ENCODE measurements at places on chromosomes 6 and 20.

- DNase-seq: no peak
These were observed 85.1 kb downstream of the LYRM2 start for GRCh38 chr6:89553431-89553830.

DNA sequence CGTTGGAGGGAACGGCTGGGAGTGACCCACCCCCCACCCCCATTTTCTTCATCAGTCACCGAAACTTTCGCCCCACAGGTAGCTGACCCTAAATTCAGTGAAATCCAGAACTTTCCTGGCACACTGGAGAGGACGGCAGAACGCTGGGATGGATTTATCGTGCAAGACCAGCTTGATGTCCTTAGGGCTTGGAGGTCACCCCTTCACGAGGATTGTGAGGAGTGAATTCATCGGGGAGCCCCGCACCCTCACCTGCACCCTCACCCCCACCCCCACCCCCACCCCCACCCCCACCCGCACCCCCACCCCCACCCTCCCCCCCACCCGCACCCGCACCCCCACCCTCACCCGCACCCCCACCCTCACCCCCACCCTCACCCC is 13.3 kb upstream of the TCFL5 start:
- DNase-seq: no peak

DNA sequence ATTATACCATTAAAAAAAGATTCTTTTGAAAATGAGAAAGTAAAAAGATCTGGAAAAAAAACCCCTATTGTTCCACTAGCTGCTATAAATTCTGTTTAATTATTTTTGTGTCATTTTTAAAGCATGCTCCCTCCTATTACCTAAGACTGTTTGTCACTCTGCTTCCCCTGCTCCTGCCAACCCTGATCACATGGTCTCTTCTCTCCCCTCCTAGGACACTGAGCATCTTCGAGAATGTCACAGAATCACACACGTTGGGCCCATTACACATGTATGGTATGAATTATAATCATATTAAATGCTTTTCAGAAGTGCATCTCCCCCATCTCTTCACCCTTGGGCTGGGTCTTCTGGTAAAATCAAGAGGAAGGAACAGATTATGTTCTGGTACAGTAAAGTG is 6.2 kb downstream of the SNAP91 start:
- no peak for DNase-seq

DNA sequence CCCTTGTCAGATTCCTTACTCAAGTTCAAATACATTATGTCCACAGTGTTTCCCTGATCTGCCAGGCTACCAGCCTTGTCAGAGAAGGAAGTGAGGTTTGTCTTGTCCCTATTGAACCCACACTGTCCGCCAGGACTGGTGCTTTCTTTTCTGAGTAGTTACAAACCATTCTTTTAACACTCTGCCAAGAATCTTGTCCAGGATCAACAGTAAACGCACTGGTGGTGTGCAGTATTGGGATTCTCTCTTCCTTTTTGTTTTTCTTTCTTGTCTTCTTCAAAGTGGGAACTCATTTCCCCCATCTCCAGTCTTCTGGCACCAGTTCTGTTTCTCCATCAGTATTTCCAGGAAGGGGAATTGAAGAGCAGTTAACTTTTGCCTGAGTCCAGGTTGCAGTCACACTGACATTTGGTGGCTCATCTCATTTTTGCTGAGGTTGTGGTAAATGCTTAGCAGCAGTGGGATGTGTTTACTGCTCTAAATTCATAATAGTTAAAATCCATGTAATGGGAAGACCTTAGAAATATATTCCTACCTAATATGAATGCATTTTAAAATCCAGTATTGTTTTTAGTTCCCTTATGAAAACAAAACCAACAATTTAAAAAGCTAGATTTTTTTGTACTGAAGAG is 295.3 kb downstream of the PRL start:
- no peak for DNase-seq

DNA sequence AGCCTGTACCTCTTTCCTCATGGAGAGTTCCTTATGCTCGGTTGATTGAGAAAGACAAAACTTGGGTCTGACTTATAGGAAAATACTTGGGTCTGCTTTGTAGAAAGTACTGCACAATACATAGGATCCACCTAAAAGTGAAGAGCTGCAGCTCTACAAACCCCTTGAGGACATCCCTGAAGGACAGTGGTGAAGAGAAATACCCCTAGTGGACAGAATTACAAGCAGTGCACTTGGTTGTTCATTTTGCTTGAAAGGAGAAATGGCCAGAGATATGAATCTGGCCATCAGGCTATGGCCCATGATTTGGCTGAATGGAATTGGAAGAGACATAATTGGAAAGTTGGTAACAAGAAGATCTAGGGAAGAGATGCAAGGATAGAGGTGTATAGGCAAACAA is 8.3 kb downstream of the CD24 start:
- no peak for DNase-seq

DNA sequence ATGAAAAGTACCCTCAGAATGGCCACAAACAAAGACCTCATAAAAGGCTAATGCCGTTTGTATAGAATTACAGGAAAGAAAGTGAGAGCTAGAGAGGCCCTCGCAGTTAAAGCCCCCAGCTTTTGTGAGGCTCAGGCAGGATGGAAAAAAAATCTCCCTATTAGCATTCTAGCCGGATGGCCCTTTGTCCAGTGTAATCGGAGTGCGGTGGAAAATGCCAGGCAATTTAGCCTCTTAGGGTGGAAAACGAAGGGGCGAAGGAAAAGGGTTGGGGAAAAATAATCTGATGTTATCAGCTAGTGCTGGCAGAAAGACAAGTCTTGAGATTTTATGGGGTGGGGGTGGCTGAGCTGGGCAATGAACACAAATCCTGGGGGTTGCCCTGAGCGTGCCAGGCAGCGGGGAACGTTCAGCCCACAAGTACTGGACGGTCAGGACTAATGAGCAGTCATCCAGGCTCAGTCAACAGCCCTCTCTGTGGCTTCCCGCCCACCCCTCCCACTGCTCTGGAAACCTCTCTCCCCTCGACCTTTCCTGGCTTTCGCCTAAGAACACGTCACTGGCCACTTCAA is 92.4 kb downstream of the PSMG4 start:
- no peak for DNase-seq

DNA sequence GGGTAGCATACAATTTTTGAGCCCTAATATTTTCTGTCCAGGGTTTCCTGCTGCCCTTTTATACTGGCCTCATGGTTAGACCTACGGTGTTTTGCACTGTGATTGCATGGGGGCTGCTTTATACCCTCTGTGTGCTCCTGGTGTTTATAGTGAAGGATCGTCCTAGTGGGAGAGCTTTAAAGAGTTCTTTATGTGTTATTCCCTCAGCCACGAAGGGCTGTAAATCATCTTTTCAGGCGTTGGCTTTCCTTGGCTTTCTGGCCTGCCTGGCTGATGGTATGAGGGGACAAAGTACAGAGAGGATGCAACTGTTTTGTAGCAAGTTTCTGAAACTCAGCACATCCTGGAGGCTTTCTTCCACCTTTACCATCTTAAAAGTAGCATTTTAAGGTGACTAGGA is 464.3 kb downstream of the EPM2A start:
- DNase-seq: no peak

DNA sequence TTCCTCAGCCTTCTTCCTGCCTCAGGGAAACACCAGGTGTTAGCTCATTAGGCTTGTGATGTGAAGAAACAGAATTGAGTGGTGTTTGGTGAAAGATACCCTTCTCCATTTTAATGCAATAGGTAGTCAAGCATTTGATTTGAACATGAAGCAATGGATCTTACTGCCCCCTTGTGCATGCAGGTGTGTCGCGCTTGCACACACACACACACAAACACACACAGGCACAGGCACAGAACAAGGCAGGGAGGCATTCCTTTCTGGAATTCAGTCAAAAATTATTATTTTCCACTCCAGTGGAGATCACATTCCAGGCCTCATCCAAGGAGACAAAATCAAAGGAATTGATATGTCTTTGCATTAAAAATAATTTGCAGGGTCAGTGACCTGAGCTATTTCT is 667.0 kb upstream of the MARCKS start:
- no peak for DNase-seq

DNA sequence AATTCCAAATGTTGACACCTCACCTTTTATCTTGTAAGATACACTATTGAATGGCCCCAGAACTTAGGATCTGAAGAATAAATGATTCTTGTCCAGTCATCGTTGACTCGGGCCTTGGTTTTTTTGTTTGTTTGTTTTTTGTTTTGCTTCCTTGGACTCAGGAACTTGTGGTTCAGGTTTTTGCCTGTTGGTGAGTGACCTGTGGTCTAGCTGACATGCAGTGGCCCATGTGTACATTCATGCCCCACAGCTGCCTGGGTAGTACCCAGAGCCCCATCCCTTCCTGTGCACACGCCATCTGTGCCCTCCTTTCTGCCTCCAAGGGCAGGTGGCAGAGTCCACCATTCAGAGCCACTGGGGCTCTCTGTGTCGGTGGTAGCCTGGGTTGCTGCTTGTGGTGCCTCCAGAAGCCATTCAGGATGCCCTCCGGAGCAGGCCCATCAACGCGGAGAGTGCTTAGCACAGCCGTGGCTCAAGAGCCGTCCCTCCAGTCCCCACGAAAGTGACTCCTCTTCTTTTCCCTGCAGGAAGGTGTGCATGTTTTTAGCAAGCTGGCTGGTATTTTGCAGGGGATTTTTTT is 85.9 kb downstream of the SYNJ2 start:
- DNase-seq: no peak

Measured in stimulated activated CD4-positive, alpha-beta T cell treated with anti-CD3 and anti-CD28 coated beads, Interleukin-1b, Interleukin-23, amount 100 ng/mL, for 1 hour (primary cell).